ENCODE measurements at places on chromosomes 2 and 18.

- no peak for DNase-seq
- no peak overlapping the region for H3K27ac ChIP-seq
- peaks cover 2% of the 10 kb centered on the region for H3K4me1 ChIP-seq
- H3K36me3 ChIP-seq: no peaks in the 10 kb centered on the region
Measured at GRCh38 chr2:195414537-195415100, 242.4 kb upstream of the SLC39A10 start.

GRCh38 chr2:164771897-164772296 lies 69.7 kb downstream of the COBLL1 start:
- H3K4me3 ChIP-seq: no peak overlapping the region
- H3K4me1 ChIP-seq: no peaks in the 10 kb centered on the region
- no peak for DNase-seq
- H3K27ac ChIP-seq: no peak overlapping the region
- no peaks in the 10 kb centered on the region for H3K27me3 ChIP-seq

DNA sequence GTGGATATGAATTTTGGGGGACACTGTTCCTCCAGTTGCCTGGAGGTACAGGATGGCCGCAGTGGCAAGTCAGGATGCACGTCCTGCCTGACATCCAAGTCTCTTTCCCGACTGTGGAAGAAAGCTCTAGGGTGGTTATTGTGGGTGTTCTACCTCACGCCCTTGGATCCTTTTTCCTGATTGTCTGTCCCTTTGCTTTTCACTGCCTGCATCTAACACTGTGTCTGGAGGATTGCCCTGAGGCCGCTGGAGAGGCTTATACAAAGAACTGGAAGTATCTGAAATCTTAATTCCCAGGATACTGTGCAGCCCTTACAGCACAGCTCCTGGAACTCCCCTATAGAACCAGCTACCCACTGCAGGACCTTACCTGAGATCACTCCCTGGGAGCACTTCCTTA lies 250.5 kb downstream of the TFCP2L1 start:
- no peaks in the 10 kb centered on the region for H3K36me3 ChIP-seq
- no peak overlapping the region for H3K4me3 ChIP-seq
- H3K4me1 ChIP-seq: peaks cover 4% of the 10 kb centered on the region
- no peak overlapping the region for H3K27ac ChIP-seq
- peaks cover 69% of the 10 kb centered on the region for H3K27me3 ChIP-seq
- peak; percentile 56 for DNase-seq

DNA sequence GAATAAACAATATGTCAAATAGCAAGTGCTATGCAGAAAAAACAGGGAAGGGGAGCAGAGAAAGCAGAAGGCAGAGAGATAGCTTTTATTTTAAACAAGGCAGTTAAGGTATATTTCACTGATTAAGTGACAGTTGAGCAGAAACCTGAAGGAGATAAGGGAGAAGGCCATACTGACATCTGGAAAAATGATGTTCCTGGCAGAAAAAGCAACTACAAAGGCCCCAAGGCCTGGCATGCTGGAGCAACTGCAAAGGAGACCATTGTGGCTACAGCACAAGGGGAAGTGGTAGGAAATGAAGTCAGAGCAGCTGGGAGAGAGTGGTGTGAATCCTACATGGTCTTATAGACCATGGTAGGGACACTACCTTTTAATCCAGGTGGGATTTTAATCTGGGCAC lies 8.9 kb upstream of the PCBP1 start:
- DNase-seq: no peak
- no peak overlapping the region for H3K4me3 ChIP-seq
- H3K27ac ChIP-seq: no peak overlapping the region
- peaks cover 34% of the 10 kb centered on the region for H3K36me3 ChIP-seq

DNA sequence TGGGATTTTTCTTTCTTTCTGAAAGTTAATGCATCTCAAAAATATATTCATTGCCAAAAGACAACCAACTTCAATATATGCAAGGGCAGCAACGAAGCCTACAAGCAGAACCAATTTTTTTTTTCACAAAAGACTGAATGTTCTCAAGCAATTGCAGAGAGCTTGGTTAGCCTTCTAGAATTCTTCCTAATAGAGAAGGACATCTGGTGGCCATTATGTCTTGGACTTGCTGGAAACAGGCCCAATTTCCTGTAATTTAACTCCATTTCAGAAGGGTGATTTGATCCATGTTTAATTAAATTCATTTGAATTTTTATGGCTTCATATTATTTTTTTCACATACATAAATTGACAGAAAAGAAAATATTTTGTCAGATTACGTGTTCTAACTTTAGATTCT lies 208.0 kb downstream of the TPGS2 start:
- peaks cover 8% of the 10 kb centered on the region for H3K27me3 ChIP-seq
- no peak overlapping the region for H3K4me3 ChIP-seq
- no peak overlapping the region for H3K27ac ChIP-seq
- H3K4me1 ChIP-seq: no peaks in the 10 kb centered on the region
- no peaks in the 10 kb centered on the region for H3K36me3 ChIP-seq
- no peak for DNase-seq
